ENCODE measurements at places on chromosomes 3 and 15. TPM values are rescaled to one million over a fixed set of nuclear protein-coding genes. Genes with fewer than 3 reads are reported as not detected.

- H3K36me3 ChIP-seq = peaks cover 3% of the 10 kb centered on the region
- peaks cover 24% of the 10 kb centered on the region for H3K4me1 ChIP-seq
- no peaks in the 10 kb centered on the region for H3K27me3 ChIP-seq
- no peak for DNase-seq
- H3K4me3 ChIP-seq = no peak overlapping the region
Observed at GRCh38 chr3:196754091-196754981, 14.7 kb downstream of the PAK2 start.

GLDN gene
- 2.2 TPM for total RNA-seq

DNA sequence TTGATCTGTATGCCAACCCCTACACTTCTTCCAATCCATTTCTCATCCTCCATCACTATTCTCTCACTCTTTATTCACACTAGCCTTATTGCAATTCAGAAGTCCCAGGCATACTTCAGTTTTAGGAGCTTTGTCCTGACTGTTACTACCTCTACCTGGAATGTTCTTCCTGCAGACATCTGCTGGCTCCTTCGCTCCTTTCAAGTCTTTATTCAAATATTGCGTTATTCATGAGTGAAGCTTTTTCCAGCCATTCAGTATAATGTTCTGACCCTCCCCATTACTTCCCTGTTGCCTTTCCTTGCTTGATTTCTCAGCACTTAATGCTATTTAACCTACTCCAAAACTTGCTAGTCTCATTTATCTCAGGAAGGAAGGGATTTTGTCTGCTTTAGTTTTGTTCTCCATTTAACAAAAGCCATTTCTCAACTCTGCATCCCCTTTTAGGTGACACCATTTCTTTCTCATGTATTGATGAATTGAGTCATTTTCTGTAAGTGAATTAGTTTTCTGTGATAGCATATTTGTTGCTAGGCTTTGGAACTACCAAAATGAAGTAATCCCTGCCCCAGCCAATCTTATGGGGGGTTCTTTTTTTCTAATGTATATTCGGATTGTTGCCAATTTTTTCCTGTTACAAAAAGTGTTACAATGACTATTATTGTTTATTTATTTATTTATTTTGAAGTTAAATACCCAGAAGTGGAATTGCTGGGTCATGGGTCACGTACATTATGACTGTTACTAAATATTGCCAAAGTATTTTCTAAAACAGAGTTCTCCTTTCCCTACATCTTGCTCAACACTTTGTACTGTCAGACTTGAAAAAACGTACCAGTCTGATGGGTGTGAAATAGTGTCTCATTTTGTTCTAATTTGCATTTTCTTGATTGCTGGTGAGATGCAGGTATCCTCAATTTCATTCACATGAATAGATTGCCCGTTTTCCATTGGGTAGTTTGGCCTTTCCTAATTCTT lies 9.4 kb downstream of the ATP11B start:
- H3K36me3 ChIP-seq = no peaks in the 10 kb centered on the region
- H3K4me3 ChIP-seq = no peak overlapping the region
- H3K27ac ChIP-seq = no peak overlapping the region
- no peaks in the 10 kb centered on the region for H3K27me3 ChIP-seq
- H3K4me1 ChIP-seq = peaks cover 32% of the 10 kb centered on the region

DNA sequence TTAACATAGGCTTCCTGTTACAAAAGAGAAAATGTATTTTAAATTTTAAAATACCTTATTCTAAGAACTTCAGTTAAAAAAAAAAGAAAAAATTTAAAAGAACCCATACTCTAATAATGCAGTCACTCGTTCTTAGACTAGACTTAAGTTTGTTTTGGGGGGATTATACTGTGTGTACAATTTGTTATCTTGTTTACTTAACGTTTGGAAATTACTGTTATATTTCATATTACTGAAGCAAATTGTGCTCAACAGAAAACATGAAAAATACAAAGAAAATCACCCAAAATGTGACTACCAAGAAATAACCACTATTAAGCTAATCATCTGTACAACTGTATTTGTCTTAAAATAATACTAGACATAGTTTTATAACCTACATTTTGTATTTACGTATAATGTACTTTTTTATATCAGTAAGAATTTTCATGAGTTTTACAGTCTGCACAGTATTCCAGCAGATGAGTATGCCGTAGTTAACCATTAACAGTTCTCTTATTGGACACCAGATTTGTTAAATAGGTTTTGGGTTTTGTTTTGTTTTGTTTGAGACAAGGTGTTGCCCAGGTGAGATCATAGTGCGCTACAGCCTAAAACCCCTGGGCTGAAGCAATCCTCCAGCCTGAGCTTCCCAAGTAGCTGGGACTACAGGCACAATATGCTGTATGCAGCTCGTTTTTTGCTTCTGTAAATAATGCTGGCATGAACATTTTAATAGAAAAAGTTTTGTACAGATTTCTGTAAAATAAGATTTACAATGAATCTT lies 88.8 kb upstream of the CHD2 start:
- peaks cover 43% of the 10 kb centered on the region for H3K4me1 ChIP-seq
- H3K36me3 ChIP-seq = no peaks in the 10 kb centered on the region

DNA sequence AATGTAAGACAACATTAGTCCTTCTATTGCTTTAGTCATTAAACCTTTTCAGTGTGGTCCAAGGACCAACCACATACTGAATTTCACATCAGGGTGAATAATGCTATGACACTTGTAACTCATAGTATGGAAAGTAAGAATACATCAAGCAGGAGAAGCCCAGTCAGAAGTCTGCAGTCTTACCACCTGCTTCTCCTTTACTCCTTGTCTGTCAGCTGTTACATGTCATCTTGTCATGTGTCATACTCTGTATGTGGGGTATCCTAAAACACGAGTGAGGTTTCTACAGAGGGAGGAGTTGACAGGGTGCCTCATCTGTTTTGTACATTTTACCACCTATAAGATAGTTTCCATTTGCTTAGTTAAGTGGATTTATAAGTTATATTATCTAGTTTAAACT lies 32.8 kb upstream of the EID1 start:
- no peaks in the 10 kb centered on the region for H3K4me1 ChIP-seq
- H3K27ac ChIP-seq = no peak overlapping the region
- no peak for DNase-seq
- H3K4me3 ChIP-seq = no peak overlapping the region

DNA sequence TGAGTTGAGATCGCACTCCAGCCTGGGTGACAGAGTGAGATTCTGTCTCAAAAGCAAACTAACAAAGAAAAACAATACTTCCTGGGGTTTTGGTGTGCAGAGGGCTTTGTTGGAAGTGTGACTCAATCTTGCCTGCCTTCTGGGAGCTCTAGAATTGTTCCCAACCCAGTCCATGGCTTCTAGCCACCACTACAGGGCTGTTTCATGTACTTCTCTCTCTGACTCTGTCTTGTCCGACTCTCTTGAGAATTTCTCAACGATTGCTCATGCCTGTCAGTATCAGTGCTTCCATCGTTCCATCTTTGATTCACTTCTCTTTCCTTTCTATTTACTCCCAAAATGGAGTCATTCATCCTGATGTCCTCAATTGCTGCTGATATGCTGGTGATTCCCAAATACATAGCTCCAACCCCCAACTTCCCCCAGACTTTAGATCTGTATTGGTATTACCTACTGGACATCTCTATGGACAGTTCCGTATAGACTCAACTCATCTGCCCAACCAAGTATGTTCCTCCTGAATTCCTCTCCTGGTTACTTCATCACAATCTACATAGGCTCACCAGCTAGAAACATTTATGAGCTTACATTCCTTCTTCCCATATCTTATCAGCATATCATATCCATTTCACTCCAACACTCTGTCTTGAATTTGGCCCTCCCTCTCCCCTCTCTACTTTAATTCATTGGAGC lies 1.8 kb upstream of the AP2M1 start:
- no peak overlapping the region for H3K4me3 ChIP-seq
- no peak for DNase-seq
- peak overlapping the region; percentile 2 for H3K27ac ChIP-seq
- H3K36me3 ChIP-seq = peaks cover 40% of the 10 kb centered on the region
- no peaks in the 10 kb centered on the region for H3K27me3 ChIP-seq

All from esophagus muscularis mucosa (tissue), 4 donors.